ENCODE measurements at places on chromosomes 16 and 17. TPM values are rescaled to one million over a fixed set of nuclear protein-coding genes. Genes with fewer than 3 reads are reported as not detected.

Gene AGRP
- not detected for total RNA-seq

GRCh38 chr17:55889271-55889670 is 138.4 kb downstream of the PCTP start:
- no peak for DNase-seq

DNA sequence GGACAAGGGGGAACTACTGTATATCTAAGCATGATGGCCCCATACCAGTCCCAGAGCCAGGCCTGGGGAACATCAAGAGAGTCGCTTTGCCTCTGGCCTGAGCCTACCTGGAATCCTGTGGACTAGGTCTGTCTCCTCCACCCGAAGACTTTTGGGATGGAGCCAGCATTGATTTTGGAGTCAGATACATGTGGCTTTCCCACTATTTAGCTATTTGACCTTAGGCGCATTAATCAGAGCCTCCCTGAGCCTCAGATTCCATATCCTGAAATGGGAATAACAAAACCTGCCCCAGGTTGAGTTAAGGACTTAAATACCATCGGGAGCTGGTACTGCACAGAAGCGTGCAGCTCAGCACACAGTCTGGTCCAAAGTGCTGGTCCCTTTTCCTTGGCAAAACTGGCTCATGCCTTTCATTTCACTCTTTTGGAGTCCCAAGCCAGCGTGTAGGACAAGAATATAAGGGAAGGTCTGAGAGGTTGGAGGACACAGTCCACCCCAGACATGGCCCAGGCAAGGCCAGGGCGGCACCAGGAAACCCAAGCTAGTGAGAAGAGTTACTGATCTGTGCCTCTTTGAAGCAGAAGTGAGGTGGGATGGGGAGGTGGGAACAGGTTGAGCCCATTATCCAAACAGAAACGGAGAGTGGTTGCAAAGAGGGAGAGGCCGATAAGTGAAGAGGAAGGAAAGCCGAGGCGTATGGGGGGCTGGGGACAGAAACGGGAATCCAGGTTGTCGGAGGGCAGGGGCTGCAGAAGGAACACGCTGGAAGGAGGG is 986 bp downstream of the FA2H start:
- no peak for DNase-seq

Gene ADGRG3
- total RNA-seq, result not detected

Gene LPO
- not detected for total RNA-seq

Data from astrocyte (in vitro differentiated cells and primary cell).